ENCODE measurements at places on chromosomes 7 and 10. TPM values are rescaled to one million over a fixed set of nuclear protein-coding genes. Genes with fewer than 3 reads are reported as not detected.

DNA sequence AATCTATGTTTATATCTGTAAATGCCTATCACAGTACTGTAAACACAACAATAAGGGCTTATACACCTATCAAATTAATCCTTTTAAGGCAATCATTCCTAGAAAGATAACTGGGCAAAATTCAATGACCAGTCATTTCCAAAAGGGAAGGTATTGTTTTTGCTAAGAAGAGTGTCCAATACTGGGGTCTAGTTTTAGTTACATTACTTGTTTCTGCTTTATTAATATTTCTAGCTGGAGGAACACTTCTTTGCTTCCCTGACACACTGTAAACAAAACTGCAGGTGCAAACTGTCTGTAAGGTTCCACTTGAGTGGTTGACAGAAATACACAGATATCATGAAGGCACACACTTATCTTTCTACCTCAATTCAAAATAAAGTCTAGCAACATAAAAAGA, 84.2 kb upstream of the FAM133B start:
- DNase-seq: no peak

GRCh38 chr10:77032188-77032570, 605.4 kb downstream of the KCNMA1 start:
- no peak for DNase-seq

- DNase-seq: no peak
Observed at GRCh38 chr7:151168003-151168786, 701 bp upstream of the GBX1 start.

SPDYE11 gene
- not detected for total RNA-seq

- no peak for DNase-seq
Observed at GRCh38 chr10:72095195-72095594, 6.8 kb upstream of the SPOCK2 start.
